RCC 7860 (cell line): ENCODE measurements at places on chromosomes 1 and 21.

DNA sequence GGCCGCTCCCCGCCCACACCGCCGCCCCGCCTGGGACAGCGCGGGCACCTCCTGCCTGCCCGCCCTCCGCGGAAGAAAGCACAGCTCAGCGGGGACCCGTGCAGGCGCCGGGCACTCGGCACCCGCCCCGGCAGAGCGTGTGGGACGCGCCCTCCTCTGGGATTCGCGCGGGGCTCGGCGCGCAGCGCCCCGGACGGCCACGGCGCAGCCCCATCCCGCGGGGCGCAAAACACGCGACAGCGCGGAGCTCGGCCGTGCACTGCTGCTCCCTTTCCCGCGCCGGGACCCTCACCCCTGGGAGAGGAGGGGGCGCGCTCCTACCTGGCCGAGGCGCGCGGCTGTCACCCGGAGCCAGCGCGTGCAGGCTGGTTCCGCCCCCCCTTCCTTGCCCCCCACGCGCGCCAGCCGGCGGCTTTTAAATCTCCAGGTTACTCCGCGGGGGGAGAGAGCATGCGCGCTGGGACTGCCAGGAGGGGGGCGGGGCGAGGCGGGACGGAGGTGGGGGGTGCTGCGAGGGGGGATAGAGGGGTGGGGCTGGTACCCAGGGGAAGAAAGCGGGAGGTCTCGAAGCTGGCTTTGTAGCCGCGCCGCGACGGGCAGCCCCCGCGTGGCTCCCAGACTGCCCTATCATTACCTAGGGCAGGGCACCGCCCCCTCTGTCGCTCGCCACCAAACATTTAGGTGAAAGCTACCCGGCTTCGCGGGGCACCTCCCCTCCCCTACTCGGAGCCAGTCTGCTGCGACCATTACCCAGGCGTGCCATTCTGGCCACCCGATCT is at the start of gene SLC45A3:
TSS of gene SLC45A3 (minus strand) at position 437 of the 779 bp plus-strand sequence. CDS start 15,853 bp downstream, outside the sequence.
- DNase-seq: no peak

DNA sequence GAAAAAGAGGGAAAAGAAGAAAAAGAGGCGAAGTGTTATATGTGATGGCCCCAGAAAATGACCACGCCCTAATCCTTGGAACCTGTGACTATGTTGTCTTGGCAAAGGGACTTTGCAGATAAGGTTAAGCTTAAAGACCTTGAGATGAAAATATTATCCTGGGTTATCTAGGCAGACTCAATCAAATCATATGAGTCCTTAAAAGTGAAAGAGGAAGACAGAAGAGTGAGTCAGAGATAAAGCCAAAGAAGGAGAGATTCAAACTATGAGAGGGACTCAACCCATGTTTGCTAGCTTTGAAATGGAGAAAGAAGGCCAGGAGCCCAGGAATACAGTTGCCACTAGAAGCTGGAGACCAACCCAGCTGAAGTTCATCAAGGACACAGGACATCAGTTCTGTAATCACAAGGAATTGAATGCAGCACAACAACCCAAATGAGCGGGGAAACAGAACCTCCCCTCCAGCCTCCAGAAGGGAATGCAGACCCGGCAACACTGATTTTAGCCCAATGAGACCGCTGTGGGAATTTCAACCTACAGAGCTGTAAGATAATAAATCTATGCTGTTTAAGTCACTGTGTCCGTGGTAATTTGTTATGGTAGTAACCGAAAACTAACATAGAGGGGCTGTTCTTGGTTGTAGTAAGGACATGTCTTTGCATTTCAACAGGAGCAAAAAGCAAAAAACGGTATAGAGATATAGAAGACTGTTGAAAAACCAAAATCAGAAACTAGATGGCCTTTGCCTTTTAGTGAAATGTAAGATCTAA is 4.2 kb upstream of the RGS8 start:
- DNase-seq: no peak

DNA sequence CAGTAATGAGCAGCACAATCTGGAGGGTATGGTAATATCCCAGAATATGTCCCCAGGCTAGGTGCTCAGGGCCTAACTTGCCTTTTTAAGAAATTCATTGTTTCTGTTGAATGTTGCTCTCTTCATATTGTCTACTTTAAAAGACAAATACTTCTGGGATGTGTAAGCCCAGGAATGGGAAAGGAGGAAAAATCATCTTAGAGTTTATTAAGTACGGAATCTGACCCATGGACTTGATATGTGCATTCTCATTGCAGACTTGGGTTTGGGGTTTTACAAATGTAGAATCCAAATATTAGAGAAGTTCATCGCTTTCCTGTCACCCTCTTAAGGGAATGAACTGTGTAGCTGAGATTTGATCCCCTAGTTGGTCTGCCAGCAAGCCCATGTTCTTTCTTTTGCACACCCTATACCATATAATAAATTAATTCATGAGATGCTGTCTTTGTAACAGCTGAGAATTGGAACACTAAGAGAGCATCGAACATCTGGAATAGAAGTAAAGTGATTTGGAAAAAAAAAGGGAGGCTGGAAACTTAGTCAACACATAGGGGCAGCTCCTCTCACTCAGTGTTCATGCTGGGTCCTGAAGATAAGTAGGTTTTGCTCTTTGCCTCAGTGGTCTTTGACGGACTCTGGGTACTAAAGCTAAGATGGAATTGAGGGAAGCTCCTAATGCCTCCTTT is 235.8 kb upstream of the C1orf105 start:
- DNase-seq: no peak

DNA sequence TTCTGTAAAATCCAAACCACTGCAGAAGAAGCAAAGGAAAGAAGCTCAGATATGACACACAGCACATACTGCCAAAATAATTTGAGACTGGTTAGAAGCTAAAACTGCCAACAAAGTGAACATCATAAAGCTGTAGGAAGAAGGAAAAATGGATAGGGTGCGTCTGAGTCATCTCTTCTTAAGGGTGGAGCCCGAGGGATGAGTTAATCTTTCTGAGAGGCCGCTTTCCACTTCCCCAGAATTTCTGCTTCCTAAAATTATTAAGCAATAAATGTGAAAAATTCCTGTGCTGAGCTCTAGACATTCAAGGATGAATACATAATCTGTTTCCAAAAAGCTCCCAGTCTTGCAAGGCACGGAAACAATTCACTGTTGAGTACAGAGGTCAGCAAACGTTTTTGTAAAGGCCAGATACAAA is 20.1 kb downstream of the PPT1 start:
- no peak for DNase-seq

- DNase-seq: no peak
These were observed 276.5 kb downstream of the PLPP3 start for GRCh38 chr1:56302878-56303277.

GRCh38 chr1:39919545-39919944 is 17.8 kb upstream of the MYCL start:
- DNase-seq: peak; percentile 57

GRCh38 chr1:50023292-50024159 is at the start of gene AGBL4:
Gene AGBL4, minus strand, starts transcription at chr1:50023954.
- DNase-seq: no peak

DNA sequence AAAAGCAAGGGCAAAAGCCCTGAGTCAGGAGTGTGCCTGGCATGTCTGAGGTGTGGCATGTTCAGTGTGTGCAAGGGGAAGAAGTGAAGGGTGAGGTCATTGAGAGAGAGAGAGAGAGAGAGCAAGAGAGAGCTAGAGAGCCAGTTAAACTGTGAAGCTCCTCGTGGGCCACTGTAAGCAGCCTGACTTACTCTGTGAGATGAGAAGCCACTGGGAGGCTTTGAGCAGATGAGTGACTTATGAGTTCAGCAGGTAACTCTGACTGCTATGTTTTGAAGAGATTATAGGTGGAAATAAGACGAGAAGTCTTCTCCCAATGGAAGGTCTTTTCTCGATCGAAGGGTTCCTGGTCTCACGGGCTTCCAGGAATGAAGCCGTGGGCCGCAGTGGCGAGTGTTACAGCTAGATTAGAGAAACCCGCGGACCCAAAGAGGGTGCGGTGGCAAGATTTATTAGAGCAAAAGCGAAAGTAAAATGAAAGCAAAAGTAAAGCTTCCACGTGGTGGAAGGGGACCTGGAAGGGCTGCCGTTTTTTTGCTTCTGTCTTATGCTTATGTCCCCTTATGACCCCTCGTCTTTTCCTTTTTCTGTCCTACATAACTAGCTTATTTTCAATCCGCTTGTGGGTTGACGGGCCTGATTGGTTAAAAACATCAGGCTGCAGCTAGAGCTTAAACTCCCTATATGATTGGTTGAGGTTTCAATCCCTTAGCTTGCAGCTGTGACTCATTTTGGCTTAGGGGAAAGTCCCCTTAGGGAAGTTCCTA is 323.1 kb upstream of the FAM78B start:
- DNase-seq: peak; percentile 33

- no peak for DNase-seq
These were observed 64.0 kb downstream of the WNT9A start for GRCh38 chr1:227883641-227884301.

- DNase-seq: peak; percentile 94
These were observed 47.8 kb upstream of the CCDC190 start for GRCh38 chr1:162908780-162909179.

- DNase-seq: no peak
These were observed 51.8 kb downstream of the CD46 start for GRCh38 chr1:207803678-207804077.

DNA sequence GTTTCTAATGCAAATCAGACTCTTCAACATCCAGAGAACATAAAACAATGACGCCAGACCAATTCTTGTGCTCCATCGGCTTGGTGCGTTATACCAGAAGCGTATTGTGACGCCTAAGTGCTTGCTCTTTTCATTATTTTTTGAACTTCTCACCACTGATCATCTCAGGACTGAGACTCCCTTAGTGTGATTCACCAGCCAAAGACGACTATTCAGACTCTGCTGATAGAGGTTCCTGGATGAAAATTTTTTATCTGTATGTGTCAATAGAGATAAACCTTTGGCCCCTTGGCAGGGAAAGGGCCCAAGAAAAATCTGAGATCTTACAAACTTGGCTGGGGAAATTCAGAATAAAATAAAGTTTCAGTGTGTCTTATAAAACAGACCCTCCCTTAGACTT is 856 bp upstream of the GREM2 start:
- no peak for DNase-seq

DNA sequence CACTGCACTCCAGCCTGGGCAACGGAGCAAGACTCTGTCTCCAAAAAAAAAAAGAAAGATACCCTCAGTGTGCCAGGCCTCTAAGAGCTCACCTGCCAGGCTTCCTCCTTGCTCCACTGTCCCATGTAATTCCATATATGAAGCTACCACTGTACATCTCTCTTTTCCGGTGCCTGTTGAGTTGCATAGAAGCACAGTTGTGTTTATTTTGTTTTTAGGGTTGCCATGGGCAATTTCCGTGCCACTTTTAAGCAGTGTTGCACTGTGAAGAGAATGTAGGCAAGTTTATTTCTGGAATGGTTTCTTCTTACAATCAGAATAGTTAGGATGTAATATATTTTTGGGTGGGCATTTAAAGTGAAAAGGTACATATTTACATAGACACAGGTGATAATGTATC is 23.3 kb downstream of the MR1 start:
- no peak for DNase-seq

DNA sequence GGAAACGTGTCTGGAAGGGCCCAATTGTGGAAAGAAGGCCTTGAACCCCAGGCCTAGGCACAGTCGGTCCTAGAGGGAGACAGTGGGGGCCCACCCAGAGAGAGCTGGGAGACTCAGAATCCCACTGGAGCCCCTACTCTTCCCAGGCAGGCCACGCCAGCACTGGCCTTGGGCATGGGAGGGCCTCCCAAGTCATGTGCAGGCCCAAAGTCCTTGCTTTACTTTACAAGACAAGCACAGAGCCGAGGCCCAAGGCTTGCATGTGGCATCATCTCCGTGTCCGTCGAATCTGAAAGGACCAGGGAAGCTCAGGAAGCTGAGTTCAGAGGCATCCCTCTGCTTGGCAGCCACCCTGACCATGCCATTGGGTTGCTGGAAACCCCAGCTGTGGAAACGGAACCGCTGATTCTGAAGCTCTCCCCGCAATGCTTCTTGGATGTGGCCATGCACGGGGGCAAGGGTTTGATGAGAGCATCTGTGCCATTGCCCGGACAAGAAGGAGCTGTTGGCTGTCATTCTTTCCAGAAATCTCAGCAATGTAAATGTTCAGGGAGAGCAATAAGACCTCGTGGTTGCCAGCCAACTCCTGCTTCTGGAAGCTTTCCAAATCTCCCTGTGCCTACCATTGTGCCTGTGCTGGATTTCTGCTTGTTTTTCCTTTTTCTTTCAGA is 32.8 kb downstream of the ABCG1 start:
- DNase-seq: no peak

DNA sequence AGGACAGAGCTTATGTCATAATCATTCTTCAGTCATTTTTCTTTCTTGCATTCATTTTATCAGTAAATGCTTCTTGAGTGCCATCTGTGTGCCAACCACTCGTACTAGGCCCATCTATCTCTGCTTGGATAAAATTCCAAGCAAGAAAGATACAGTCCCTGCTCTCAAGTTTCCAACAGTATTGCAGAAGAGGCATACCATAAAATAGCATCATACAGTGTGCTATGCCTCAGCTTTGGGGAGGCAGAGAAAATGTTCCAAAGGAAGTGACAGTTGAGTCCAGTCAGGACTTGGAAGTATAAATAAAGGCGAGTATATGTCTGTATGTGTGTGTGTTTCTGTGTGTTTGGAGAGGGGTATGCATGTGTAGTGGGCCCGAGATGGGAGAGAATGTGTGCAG is 113.4 kb upstream of the HOOK1 start:
- no peak for DNase-seq

DNA sequence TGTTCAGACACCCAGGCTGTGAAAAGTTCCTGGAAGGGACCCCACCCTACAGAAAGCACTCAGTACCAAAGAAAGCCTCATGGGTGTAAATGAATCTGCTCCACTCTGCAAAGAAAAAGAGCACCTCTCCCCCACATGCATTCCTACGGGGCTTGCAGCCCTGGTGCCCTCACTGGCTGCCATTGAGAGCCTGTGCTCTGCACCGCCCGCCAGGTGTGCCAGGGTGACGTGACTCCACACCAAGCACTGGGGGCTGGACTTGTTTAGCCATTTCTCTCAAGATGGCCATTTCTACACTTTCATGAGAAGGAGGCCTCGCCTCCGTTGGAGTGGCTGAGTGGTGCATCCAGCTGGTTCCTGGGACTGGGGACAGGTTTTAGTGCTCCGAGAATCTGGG is 380.5 kb upstream of the VAMP3 start:
- DNase-seq: no peak

DNA sequence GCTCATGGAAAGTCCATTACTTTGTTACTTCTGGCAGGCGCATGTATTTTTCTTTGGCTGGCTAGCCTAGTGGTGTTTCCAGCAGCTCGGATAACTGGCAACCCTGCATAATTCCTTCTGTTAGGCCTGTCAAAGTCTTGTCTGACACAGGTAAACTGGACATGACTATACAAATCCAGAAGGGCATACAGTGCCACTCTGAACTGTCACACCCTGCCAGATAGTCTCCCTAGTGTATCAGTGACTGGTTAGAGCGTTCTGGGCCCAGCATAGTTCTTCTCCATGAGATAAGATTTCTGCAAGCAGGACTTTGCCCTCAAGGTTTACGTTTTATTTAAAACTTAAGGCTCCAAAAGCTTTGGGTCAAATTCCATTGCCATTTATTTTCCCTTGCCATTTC is 177.7 kb upstream of the GORAB start:
- DNase-seq: no peak

DNA sequence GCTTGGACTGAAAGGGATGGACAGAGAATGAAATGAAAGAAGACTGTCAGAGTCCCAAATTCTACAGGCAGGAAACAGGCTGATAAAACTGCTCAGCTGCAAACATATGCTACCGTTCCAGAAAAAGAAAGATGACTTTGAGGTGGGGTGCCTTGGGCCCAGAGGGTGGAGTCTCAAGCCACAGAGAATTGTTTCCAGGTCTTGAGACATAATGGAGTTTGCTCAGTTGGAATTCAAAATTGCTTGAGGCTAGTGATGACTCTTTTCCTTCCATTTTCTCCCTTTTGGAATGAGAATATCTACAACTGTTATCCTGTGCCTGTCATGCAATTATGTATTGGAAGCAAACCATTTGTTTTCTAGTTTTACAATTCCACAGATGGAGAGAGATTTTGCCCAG is 23.6 kb upstream of the PSEN2 start:
- DNase-seq: no peak
